Right hindlimb (tissue), 1 donor: ENCODE measurements at places on chromosomes 4 and X.

- no peak for DNase-seq
These were observed 45.9 kb upstream of the ALG13 start for GRCh38 chrX:111634823-111635729.

- no peak for DNase-seq
These were observed 237.9 kb downstream of the GRXCR1 start for GRCh38 chr4:43130228-43131021.

GRCh38 chr4:44845309-44845708 is 119.0 kb upstream of the GNPDA2 start:
- no peak for DNase-seq

- DNase-seq, result no peak
These were observed 48.3 kb upstream of the FAM9A start for GRCh38 chrX:8849458-8849857.

DNA sequence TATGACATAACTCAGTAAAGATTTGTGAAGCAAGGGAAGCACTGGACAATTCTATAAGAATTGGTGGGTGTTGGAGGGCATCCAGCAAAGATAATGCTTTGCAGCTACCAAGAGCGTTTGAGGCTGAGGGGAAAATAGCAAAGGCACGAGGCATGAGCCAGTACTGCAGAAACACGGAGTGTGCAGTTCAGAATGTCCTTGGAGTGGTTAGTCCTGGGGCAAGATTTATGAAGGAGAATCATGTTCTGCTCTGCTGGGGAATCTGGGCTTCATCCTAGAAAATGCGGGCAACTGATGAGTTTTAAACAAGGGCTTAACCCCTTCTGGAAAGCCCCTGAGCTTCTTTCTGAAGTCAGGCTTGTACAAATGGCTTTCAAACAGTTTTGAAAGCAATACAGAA is 452.5 kb downstream of the IL15 start:
- DNase-seq, result peak; percentile 30

GRCh38 chrX:153334654-153335295 is 822 bp downstream of the ZNF275 start:
- DNase-seq, result no peak

DNA sequence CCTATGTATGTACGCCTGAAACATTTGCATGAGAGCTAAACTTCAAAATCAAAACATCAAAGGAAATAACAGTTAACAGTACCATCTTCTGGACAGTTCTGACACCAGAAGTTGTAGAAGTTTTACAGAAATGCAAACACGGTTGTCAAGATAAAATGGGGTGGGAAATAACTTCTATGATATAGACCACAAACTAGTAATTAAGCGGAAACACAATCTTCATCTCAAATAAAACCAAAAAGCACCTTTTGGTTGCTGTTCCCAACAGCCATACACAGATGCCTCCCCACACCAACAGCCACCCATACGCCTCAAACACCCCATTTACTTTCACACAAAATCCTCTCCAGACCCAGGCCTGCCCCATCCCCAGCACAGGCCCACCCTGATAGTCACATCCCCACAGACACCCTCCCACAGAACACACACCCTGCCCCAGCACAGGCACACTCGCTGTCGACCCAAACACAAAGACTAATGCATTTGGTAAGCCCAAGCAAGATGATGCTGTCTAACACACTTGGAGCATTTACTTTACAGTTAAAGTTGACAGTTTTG is 64.3 kb downstream of the TAPT1 start:
- DNase-seq, result no peak

GRCh38 chr4:118221227-118221800 is 131.5 kb downstream of the PRSS12 start:
- DNase-seq, result no peak

GRCh38 chrX:73817393-73818199 is 254.6 kb downstream of the CHIC1 start:
- DNase-seq, result peak; percentile 15

DNA sequence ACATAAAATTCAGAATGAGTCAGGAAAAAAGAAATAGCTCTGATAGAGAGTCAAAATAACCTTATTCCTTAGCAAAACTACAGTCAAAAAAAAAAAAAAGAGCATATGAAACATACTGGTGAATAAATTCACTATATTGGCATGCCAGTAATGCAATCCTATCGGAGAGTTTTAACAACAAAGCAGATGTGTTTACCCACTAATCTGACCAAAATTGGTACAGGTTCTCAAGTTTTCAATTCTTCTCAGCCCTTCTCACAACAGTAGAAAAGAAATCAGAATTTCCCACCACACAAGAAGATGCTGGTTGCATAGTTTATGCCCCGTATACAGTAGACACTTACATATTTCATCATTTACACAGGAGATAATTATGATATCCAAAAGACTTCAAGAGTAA is 59.4 kb downstream of the LCORL start:
- DNase-seq, result no peak

DNA sequence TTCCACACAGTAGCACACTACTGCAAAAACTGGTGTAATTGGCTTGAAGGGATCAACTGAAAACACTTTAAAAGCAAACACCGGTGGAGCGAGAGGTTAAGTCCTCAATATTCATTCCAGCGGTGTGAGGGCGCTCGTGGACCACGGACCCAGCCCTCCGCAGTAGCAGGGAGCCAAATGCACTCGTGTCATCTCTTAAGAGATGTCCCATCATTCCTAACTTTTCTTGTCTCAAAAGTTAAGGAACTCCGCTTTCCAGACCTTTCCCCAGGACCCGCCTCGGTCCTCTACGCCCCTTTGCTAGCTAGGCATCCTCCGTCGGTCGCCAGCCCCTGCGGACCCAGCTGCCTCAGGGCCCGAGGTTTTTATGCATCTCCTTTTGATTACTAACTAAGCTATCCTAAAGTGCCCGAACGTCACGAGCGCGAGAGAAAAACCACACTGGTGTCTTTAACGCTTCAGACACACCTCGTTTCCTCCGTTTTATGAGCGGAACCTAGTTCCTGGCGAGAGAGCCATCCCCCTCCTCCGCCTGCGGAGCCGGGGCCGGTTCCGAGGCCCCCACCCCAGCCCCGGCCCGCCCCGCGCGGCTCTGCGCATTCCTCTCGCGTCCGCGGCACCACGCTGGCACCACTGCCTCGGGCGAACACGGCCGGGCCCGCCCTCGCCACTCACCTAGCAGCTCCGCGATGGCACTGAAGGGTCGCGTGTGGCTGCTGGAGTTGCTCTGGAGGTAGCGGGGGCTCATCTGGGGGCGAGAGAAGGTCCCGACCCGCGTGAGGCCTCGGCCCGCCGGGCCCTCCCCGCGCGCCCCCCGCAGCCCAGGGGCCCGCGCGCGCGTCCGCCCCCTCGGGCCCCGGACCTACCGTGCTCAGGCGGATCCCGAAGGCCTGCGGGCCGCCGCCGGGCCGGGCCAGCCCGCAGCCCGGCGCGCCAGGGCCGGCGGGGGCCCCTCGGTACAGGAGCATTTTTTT is 723 bp downstream of the MORC4 start:
- DNase-seq, result peak; percentile 69
